COR-L47 (cell line): ENCODE measurements at places on chromosomes 7 and 10.

DNA sequence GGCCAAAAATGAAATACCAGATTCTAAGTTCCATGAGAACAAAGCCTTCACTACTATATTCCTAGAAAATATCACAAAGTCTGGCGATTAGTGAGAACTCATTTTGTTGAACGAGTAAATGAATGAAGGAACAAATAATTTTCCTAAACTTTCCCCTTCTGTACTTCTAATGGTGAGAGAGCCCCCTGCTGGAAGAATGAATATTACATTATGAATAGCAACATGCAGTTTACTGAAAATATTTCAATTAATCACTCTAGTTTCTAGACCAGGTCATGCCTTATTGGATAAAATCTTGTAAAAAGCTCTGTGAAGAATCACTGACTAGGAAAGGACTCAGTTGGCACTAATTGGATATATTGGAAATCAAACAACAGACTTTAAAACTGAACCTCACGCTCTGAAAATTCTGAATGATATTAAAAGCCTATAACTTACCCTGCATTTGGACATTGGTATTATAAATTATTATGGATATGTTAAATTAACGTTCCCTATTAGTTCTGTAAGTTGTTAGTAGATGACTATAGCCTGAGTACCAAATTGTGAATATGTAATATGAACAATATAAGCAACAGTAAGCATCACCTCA lies 32.4 kb upstream of the MTPN start:
- peak; percentile 52 for DNase-seq

DNA sequence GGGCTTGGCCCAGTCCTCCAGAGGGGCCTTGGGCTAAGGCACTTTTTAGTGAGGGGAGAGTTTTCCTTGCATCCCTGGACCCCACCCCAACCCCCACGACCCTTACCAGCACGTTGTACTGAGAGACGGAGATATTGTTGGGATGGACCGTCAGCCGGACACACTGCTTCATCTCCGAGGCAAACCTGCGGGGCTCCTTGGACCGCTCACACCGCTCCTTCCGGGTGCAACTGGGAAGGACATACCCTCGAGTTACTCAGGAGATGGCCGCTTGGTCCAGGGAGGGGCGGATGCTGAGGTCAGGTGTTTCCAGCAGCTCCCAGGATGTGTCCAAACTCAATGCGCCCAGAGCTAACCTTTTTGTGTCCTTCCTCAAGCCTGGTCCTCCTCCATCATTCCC lies 348.0 kb downstream of the PLXNA4 start:
- DNase-seq: no peak

DNA sequence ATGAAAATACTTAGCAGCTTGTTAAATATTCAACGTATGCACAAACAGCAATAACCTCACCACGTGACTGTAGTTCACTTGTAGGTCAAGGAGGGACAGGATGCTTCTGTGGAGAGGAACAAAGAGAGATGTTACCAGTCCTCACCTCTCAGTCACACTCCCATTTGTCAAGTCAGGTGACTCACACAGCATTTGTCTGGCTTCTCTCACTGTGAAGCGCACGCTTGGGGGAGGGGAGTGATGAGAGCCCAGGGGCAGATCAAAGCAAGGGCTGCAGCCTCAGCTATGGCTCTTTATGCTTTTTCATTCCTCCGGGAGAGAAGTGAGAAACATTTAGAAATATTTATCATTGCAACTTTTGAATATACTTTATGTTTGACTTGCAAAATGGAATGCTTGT lies 2.9 kb upstream of the RBM20 start:
- DNase-seq: peak; percentile 9

- DNase-seq: peak; percentile 85
Measured at GRCh38 chr7:65750511-65751344, 122.1 kb upstream of the VKORC1L1 start.

DNA sequence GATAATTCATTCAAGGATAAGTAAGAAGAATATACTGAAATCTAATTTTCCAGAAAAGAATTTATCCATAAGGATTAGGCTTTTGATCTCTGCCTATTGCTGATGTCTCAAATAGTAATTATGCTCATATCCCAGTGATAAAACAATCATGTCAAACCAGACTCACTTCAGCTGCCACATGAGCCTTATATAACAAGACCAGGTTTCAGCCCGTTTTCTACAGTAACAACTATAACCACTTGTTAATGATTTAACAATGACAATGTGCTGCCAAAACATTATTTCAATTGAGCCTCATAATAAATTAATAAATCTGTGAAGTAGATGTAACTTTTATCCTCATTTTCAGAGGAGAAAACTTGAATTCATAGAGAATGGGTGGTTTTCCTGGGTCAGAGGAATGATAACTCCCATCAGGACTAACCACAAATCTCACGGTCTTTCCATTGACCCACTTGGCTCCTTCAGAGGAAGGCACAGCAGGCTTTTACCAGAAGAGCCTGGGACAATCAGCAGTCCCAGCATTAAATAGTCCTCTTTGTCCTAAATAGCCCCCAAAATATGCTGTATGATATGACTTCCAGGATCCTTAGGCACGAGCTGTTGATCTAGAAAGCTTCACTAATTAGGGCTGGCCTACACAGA lies 42.5 kb upstream of the SLIT1 start:
- DNase-seq: no peak

- DNase-seq: no peak
Measured at GRCh38 chr10:122567056-122567660, 6.6 kb downstream of the DMBT1 start.

DNA sequence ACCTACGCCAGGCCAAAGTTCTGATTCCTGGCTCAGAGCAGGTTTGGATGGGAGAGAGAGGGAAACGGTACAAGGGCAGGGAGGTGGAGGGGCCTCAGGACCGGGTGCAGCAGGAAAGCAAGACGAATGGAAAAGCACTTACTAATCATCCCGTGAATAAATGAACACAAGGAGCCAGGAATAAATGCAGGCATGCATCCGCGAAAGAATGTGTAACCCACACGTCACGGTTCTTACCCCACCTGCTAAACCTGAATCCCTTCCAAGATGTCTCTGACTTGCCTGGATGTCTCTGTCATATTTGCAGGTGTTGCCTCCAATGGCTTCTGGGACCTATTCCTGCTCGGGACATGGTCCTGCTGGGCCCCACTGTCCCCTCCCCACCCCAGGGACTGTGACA lies 335.2 kb upstream of the RNF32 start:
- no peak for DNase-seq

DNA sequence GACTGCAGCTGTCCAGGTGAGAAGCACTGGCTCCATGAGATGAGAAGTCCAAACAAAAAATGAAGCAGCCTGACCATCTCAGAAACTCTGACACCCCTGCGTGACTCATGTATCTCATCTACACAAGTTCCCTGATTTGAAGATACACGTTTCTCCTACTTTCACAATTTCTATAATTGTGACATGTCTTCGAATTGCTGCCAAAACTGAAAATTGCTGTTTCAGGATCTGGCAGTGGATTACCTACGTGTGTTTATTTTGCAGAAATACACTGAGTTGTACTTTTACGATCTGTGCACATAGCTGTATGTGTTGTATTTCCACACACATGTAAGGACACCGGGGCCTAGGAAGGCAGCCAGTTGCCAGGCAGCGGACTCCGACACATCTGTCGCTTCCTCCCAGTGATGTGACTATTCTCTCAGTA lies 53.2 kb downstream of the LARP4B start:
- DNase-seq: no peak

GRCh38 chr10:32445036-32445435 lies 904 bp upstream of the CCDC7 start:
- DNase-seq: no peak

GRCh38 chr10:59372543-59372942 lies 10.2 kb upstream of the FAM13C start:
- no peak for DNase-seq

DNA sequence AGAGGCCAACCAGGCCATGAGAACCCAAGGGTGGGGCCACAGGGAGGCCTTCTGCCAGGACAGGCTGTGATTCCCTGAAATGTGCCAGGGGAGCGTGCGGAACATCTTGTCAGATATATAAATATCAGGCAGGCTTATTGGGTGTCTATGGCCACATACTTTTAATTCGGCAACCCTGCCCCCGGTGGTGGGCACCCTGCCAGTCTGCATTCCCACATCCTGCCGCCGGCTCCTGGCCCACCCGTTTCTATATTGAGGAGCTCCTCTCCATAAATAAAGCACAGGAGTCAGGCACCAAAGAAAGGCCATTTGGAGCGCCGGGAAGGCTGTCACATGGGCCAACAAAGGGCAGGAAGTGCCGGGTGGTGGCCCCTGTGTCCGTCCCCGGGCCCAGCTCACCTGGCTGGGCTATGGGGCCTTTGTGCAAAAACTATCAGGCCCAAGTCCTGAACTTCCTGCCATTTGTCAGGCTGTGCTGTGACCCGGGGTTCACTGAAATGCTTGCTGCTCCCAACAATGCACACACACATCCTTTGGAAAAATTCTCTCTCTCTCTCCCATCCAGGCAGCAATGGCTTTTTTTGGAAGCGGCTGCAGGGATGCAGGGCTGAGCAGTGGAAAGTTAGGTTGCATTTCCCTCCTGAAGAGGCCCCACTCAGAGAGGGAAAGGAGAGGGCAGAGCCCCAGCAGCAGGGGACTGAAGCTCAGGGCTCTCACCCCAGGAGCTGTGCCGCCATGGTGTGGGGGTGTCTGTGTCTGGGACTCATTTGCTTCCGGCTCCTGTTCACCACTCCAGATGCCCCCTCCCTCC lies 25.0 kb upstream of the PODXL start:
- DNase-seq: no peak

DNA sequence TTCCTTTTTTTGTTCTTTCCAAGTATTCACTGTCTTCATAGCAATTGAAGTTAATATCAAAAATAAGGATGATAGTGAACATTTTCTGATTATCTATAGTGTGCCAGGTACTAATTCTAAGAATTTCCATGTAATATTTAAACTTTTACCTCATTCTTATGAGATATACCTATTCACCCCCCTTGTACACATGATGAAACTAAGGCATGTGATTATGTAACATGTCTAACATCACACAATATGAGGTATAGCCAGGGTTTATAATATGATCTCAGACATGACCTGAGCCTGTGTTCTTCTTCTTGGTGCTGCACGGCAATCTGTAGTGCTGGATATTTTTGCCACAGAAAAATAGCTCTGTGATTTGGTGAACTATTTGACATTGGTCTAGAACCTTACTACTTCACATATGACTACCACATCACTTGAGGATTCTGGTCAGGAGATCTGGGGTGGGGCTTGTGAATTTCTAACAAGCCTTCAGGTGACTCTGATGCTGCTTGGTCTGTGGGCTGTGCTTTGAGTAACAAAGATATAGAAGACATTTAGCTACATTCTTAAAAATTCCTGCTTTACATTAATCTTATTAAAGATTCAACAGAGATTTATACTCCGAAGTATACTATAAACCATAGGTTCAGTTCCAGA lies 79.1 kb downstream of the TRIM24 start:
- no peak for DNase-seq

DNA sequence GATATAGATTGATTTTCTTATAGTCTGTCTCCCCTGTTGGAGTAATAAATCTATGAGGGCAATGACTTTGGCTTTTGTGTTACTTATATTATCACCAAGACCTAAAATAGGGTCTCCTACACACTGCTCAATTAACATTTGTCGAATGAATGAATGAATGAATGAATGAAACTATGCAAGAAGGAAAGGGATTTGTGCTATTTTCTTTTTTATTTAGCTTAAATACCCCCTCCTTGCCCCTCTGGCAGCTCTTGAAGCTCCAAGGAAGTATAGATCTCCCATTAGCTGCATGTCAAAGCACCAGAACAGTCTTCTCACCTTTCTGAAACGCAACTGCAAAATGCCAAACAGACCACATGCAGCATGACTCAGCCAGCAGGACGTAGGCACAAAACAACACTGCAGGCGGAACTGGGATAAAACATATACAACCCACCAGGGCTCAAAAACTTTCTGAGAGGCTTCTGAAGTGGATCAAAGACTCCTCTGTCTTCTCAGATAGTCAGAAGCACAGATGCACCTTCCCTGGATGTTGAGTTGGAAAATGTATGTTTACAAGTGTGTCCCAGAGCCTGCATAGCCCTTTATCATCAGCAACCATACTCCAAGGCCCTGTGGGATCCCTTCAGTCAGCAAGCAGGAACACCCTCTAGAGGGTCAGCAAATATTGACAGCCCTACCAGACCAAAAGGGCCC lies 187.8 kb downstream of the NPSR1 start:
- no peak for DNase-seq

- DNase-seq: no peak
Measured at GRCh38 chr10:88289342-88289741, 293.8 kb downstream of the RNLS start.

DNA sequence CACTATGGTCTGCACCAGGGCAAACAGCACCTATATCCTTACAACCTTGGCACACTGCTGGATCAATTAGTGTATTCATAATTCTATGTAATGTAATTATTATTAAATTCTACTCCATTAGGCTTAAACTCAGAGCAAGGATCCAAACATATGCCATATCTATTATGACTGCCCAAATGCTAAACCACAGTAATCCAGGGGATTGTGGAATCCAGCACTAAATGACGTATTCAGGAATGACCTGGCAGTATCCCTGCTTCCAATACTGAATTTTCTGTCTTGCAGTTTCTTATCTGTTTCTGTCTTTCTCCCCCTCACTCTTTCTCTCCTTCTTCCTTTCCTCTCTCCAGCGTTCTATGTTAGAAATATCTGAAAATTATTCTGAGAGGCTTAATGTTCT lies 16.5 kb upstream of the UBE2D1 start:
- DNase-seq: no peak

- no peak for DNase-seq
Measured at GRCh38 chr10:111139567-111139966, 62.7 kb downstream of the ADRA2A start.

DNA sequence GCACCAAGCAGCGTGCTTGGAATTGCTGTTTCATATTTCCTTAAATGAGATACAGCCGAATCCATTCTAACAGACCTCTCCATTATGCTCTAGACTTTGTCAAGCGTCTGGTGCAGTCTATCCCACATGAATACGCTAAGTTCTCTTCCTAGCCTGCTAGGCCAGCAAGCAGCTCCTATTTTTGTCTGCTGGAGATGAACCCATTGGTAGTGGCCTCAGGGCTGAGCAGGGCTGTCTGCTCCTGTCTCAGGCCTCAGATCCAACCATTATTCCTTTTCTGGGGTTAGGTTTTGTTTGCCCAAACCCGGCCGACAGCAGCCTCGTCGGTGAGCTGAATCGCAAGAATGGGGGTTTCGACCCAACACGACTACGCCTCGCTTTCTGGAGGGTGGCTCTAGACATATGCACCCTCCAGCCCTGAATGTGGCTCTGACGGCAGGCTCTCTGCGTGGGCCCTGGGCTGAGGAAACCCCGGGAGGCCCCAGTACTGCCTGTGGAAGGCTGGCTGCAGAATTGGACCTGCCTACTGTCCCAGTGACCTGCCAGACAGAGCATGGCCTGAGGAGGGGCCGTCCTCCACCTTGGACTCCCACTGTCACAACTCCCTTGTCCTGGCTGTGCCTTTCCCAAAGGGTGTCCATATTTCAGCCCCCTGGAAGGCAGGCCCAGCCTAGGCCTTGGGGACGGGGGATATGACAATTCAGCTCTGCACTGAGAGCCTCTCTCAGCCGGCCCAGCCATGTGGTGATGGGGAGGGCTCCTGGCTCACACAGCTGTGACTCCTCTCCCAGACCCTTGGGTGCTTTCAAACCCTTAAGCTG lies 267.9 kb upstream of the TCERG1L start:
- no peak for DNase-seq
